A549 treated with CORT108297 at 1 μM for 4 hours (cell line): ENCODE measurements at places on chromosomes 6 and 20. TPM values are rescaled to one million over a fixed set of nuclear protein-coding genes. Genes with fewer than 3 reads are reported as not detected.

BANF2 gene
- not detected in 5 replicates for total RNA-seq

TRIM15 gene
- 0.08 to 0.09 TPM in 2 of 5 replicates, not detected in the others for total RNA-seq

PRSS16 gene
- 3.0 to 3.6 TPM (median 3.2 TPM) in 5 replicates for total RNA-seq

GJA10 gene
- not detected in 5 replicates for total RNA-seq

BACH2 gene
- 0.14 to 0.70 TPM (median 0.56 TPM) in 5 replicates for total RNA-seq

HSPA12B gene
- 0.35 to 0.62 TPM (median 0.50 TPM) in 5 replicates for total RNA-seq

MICAL1 gene
- 11.3 to 17.9 TPM (median 14.6 TPM) in 5 replicates for total RNA-seq

GCNT2 gene
- 5.8 to 8.5 TPM (median 6.4 TPM) in 5 replicates for total RNA-seq

SRSF12 gene
- 0.82 to 1.5 TPM (median 1.3 TPM) in 5 replicates for total RNA-seq

KCNK15 gene
- total RNA-seq, result 0.54 to 0.77 TPM (median 0.72 TPM) in 5 replicates

OR2J3 gene
- not detected in 5 replicates for total RNA-seq

VSX1 gene
- 1.0 to 1.2 TPM (median 1.1 TPM) in 5 replicates for total RNA-seq

SPATS1 gene
- total RNA-seq, result not detected in 5 replicates

GSTA2 gene
- 0.07 TPM in 1 of 5 replicates, not detected in the others for total RNA-seq

LSM14B gene
- total RNA-seq, result 23.4 to 27.6 TPM (median 26.3 TPM) in 5 replicates

SNAP25 gene
- total RNA-seq, result 14.2 to 19.0 TPM (median 18.4 TPM) in 5 replicates

IP6K3 gene
- total RNA-seq, result 0.08 to 0.18 TPM (median 0.14 TPM) in 5 replicates

SLC16A10 gene
- total RNA-seq, result 0.16 to 0.48 TPM (median 0.39 TPM) in 5 replicates

TCF15 gene
- total RNA-seq, result not detected in 5 replicates

CSNK2A1 gene
- 133 to 156 TPM (median 151 TPM) in 5 replicates for total RNA-seq

PRSS35 gene
- total RNA-seq, result 0.05 to 0.14 TPM (median 0.07 TPM) in 5 replicates

MOXD1 gene
- 1.7 to 2.5 TPM (median 2.0 TPM) in 5 replicates for total RNA-seq

RIMS1 gene
- not detected in 5 replicates for total RNA-seq

ADGB gene
- total RNA-seq, result not detected in 5 replicates

DDX43 gene
- total RNA-seq, result not detected in 5 replicates
